ENCODE measurements at places on chromosomes 7 and 10.

DNA sequence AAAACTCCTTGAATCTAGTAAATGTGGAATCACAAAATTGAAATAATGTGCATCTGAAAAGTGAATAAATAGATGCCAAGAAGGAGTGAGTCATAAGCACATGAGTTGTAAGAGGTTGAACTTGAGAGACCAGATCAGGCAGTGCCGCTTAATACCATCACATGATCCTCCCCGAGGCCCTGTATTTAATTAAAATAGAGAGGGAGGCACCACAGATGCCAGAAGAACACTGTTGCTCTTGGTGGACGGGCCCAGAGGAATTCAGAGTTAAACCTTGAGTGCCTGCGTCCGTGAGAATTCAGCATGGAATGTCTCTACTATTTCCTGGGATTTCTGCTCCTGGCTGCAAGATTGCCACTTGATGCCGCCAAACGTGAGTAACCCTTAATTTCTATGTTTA lies at the start of gene GPNMB:
Gene GPNMB (plus strand): TSS at position 221 of the 400 bp plus-strand sequence. CDS start 83 bp downstream, at position 304.
- DNase-seq = no peak

DNA sequence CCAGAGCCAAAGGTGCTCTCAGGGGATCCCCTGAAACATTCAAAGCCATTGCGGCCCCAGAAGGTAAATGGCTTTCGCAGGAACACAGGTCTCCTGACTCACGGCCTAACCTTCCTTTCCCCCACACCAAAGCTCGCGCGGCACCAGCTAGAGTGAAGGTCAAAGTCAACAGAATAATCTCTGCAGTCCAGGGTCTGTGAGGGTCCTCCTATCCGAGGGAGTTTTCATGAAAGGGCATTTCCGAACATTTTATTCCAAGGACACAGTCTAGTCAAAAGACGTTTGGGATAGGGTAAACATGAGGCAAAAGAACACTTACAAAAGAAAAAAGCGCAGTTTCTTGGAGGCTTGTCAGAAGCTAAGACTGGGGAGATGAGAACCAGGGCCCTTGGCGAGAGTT lies 559 bp upstream of the STEAP2 start:
- peak; percentile 4 for DNase-seq

- no peak for DNase-seq
These were observed 2.8 kb upstream of the DEPP1 start for GRCh38 chr10:44981172-44982113.

DNA sequence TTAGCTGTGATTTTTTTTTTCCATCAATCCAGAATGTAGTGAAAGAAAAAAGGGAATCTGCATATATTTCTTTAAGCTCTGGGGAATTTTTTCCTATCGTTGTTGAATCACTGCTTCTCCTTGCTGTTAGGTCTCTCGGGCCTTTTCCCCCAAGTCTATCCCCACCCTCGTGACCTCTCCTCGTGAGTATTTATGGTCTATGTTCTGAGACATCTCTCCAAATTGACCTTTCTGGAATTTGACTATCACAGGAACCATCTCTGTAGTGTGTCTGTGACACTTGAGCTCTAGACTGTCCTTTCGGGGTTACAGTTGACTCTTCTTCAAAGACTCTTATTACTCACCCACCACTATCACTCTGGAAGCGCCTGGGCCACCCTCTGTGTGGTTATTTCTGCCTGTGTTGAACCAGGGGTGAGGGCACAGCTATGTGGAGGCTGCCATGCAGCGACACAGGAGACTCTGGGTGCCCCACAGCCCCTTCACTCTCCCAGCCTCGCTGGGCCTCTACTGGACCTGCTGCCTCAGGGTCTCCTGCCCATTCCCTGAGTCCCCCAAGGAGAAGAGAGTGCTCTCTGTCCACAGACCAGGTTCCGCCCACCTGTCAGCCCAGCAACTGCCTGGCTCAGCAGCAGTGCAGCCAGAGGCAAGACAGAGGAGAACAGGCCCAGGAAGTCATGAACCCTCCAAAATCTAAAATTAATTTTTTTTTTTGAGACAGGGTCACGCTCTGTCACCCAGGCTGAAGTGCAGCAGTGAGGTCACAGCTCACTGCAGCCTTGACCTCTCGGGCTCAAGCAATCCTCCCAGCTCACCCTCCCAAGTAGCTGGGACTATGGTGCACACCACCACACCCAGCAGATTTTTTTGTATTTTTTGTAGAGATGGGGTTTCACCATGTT lies 45.7 kb upstream of the PTPRN2 start:
- DNase-seq = no peak

GRCh38 chr10:53909791-53910190 lies 891.2 kb downstream of the PCDH15 start:
- no peak for DNase-seq

DNA sequence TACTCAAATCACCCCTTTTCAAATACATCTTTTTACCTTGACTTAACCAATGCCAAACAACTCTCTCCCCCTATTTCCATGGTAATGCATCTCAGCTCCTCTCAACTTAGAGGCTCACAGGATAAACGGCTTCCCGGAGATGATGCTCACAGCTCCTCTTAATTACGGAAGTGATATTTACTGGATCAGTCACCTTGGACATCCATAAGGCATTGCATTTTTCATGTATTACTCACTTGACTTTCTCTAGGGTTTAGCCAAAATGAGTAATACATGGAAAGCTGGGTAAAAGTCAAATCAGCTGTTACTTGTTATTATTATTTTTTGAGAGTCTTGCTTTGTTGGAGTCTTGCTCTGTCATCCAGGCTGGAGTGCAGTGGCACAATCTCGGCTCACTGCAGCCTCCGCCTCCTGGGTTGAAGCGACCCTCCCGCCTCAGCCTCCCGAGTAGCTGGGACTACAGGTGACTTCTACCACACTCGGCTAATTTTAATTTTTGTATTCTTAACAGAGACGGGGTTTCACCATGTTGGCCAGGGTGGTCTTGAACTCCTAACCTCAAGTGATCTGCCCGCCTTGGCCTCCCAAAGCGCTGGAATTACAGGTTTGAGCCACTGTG lies 73.3 kb upstream of the RHEB start:
- DNase-seq = no peak

DNA sequence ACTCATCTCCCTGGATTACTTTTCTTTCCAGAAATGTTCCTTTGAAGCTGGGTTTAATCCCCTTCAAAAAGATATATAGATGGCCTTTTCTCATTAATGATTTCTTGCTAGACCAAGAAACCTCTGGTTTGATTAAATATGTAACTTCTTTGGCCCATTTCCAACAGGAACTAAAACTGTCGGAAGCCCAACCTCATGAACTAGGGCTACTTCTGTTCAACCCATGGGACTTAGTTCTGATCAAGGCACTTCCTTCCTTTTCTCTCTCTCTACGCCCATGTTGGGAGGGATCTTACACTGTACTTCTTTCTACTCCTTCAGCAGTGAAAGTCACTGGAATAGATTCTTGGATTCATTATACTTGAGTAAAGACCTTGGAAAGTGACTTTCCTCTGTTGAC lies 83.6 kb downstream of the TMEM106B start:
- no peak for DNase-seq
